ENCODE measurements at places on chromosomes 7 and 10.
A peak's percentile ranks its signal among the peaks of the same experiment; 100 is the strongest.

DNA sequence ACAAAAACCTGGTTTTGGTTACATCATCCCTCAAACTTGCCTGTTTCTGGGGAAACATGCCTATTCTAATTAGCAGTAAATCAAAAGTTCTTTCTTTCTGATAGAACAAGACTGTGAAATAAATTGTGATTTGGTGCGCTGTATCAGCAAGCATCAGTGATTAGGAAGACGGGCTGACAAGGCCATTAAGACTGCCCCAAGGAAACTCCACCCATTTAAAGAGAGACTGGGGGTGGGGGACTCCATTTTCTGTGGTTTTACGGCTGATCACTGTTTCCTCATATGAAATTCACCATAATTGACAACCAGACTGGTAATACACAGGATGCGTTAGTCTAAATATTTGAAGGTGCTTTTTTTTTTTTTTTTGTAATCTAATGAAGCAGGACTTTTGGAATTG lies 68.7 kb downstream of the MBL2 start:
- no peak for DNase-seq

DNA sequence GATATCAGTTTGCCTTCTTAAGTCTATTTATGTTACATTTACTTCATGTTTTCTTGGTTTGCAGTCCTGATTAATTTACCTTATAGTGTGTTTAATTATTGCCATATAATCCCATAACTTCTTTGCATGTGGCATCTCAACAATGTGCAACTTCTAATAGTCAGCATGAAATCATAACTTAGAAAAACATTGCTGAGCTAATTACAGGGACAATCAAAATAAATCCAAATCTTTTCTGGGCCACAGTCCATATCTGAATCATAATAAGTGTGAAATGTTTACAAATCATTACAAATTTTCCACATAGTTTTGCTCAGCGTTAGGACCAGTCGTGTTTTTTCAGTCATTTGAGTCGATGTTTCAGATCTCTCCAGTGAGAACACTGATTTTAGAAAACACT lies 29.1 kb upstream of the CABCOCO1 start:
- no peak for DNase-seq

GRCh38 chr10:43352951-43353350 lies 18.5 kb upstream of the FXYD4 start:
- DNase-seq = no peak

- DNase-seq = no peak
These were observed 298.7 kb downstream of the BAMBI start for GRCh38 chr10:28975891-28976531.

GRCh38 chr10:110511734-110512449 lies 14.2 kb downstream of the DUSP5 start:
- DNase-seq = no peak

GRCh38 chr10:24814568-24815313 lies 91.1 kb upstream of the ARHGAP21 start:
- no peak for DNase-seq

- DNase-seq = no peak
These were observed 457.4 kb upstream of the GALNT17 start for GRCh38 chr7:70674571-70675010.

- DNase-seq = no peak
These were observed 23.7 kb downstream of the ABCC2 start for GRCh38 chr10:99806091-99806490.

DNA sequence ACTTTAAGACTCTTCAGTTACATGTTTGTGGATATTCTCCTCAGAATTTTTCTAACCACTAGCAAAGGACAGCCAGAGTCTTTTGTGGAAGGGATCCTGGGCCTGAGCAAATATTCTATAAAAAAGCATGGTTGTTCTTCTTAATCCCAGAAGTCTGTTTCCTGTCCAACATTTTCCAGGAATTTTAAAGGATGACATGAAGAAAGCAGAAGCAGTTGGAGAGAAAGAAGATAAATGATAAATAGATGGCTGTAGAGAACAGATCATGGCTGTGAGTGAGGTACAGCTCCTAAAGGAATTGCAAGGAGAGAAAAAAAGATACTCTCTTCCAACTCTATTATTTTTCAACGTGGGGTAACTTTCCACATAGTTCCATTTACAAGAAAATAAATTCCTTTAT lies 91.8 kb upstream of the STEAP4 start:
- no peak for DNase-seq

- no peak for DNase-seq
These were observed 99.0 kb downstream of the PDE1C start for GRCh38 chr7:31971049-31971667.

- no peak for DNase-seq
These were observed 93.6 kb upstream of the PCBD1 start for GRCh38 chr10:70981936-70982335.

GRCh38 chr10:118800920-118801319 lies 46.1 kb upstream of the CACUL1 start:
- peak; percentile 13 for DNase-seq

GRCh38 chr7:130432886-130433285 lies 7.9 kb downstream of the CEP41 start:
- DNase-seq = no peak

- no peak for DNase-seq
These were observed 7.3 kb downstream of the UNCX start for GRCh38 chr7:1239803-1240516.

- DNase-seq = no peak
These were observed 73.5 kb downstream of the ZRANB1 start for GRCh38 chr10:125015356-125015944.

GRCh38 chr7:139523968-139524815 lies 707 bp downstream of the CLEC2L start:
- DNase-seq = no peak

DNA sequence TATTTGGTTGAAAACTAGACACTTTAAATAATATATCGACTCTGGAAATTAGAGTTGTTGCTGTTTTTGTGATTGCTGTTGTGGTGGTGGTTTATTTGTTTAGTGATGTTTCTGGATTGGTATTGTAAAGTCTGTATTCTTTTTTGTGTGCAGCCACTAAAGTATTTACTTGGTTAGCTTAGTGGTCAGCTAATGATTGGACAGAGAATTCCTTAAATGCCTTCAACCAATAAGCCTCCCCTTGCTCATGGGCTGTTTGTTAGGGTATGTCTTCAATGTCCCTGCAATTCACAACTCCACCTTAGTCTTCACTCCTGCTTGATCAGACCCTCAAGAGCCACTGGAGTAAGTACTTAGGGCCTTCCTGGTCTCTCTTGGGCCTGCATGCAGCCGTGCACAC lies 71.0 kb downstream of the PAXIP1 start:
- DNase-seq = no peak

DNA sequence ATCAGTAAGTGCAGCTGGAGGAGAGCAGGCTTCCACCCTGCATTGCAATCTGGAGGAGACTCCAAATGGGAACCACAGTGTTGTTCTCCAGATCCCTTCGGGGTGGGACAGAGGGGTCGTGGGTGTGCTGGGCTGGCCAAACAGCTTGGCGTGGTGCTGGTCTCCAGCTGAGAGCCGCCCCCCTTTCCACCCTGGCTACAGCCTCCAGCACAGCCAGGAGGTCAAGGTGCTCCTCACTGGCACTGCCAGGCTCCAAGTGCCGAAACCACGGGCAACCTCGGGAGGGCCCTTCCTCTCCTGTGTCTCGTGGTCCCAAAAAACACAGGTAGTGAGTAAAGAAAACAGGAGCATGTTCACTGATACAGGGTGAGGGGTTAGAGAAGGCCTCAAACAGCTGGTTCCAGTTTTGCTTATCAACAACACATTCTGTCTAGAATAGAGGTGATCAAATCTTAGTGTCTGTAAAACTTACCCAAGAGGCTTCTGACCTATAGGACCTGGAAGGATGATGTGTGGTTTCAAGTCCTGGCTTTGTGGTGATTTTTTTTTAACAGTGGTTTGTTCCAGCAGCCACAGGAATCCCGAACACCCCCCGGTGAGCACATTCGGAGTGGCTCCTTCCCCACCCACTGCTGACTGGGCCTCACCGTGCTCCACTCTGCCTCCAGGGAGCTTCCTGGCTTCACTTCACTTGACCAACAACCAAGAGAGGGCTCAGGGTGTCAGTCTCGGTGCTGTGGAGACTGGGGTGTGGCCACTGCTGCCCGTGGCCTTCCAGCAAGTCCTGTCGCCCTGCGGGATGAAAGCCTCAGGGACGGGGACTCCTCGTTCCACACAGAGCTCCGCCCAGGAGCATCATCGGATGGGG lies 31.2 kb upstream of the EN2 start:
- DNase-seq = no peak

DNA sequence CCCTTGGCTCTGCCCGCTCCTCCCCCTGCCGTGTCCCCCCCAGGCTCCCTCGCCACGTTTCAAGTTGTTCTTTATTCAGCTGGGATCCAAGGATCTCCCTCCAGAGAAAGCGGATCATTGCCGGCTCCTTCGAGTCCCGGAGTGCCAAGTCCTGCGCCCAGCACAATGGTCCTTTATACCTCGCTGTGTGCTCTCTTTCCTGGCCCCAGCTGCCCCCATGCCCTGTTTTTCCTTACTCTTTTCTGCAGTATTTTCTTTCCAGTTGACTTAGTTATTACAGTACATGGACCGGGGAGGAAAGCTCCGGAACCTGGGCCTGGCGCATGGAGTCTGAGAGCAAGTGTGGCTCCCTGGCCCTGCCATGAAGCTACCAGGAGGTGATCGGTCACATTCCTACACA lies 88.1 kb upstream of the KMT2C start:
- no peak for DNase-seq

DNA sequence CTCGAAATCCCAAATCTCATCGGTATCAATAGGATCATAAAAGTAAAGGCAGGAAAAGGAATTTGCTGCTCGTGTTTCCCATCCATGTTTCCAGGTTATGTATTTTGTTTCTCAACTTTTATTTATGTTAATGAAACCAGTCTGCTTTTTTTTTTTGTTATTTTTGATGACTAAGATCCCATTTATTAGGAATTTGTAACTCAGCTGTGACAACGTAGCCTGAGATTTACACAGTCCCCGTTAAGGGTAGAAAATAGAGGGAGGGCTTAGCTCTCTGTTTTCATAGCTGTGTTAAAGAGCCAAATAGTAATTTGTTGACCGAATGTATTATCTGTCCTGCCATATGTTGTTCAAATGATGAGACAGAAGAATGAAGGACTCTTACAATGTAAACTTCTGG lies 164.0 kb downstream of the MGMT start:
- DNase-seq = no peak

GRCh38 chr10:15856328-15857015 lies 3.8 kb downstream of the MINDY3 start:
- no peak for DNase-seq

- DNase-seq = no peak
These were observed 6.7 kb upstream of the INHBA start for GRCh38 chr7:41709621-41710020.

DNA sequence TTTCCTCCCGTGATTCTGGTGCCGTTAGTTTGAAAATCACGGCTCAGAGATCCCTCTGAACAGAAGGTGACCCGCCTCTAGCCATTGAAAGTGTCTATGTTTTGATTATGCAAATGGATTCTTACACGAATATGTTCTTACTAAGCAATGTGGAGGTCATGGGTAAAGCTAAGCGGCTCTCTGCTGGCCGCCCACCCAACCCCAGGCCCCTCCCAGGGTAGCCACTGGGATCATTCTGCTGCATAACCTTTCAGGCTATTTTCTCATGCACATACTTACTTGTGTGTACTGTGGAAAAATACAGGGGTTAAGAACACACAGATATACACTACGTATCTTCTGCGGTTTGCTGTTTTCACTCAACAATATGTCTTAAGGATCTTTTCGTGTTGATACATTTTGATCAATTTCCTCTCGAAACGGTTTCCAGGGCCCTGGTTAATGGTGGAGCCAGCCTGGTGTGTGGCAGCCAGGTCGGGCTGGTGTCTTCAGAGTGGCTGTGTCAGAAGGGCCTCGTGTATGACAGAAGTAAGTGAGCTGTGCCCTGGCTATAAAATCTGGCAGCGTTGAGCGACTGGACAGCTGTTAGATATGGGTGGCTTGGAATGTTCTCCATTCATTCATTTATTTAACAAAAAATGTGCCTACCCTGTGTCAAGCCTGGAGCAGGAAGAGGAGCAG lies 29.9 kb downstream of the ZNF783 start:
- no peak for DNase-seq

- DNase-seq = no peak
These were observed 78.6 kb downstream of the SORCS1 start for GRCh38 chr10:107085665-107086525.

DNA sequence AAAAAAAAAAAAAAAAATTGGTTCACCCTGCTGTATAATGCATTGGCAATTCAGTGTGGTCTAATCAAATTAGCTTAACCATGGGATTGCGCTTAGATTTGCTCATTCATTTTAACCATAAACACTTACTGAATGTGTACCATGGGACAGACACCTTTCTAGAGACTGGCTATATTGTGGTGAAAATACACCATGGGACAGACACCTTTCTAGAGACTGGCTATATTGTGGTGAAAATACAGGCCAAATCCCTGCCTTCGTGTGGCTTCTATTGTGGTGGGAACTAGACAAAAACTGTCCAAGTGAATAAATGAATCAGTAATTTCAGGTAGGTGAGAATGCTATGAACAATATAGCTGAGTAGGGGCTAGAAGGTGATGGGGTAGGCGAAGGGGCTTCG lies 10.2 kb upstream of the REPIN1 start:
- DNase-seq = no peak

DNA sequence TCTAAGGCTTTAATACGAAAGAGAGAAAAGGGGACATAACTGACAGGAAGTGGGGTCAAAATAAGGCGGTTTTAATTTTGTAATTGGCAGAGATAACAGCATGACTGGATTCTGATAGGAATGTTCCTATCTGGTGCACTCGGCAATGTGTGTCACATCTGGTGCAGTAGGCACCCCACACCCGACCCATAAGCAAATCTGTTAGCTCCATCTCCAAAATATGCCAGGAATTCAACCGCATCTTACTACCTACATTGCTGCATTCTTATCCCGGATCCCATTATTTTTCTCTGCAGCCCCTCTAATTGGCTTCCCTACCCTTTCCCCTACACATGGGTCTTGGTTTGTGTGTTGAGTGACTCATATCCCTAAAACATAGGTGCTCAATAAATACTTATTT lies 19.1 kb upstream of the GALNT11 start:
- DNase-seq = no peak

GRCh38 chr7:3510101-3511020 lies 209.3 kb downstream of the SDK1 start:
- no peak for DNase-seq

DNA sequence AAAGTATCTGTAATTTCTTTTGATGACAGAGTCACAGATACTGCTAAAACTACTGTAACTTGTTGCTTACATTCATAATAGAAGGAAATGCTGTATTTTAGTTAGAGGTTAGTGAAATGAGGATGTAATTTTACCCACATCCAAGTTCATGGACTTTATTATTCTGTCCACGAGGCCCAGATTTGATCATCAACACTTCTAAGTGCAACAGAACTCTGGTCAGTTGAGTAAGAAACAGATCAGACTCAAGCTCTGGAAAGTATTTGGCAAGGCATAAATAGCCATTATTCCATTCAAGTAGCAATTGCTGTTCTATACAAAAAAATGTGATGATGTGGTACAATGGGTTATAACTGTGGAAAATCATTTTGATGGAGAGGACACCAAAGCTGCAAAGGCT lies 22.3 kb downstream of the ACADSB start:
- DNase-seq = no peak

- DNase-seq = no peak
These were observed 154.9 kb downstream of the SDK1 start for GRCh38 chr7:3455806-3456595.

- DNase-seq = no peak
These were observed 211.7 kb downstream of the CCSER2 start for GRCh38 chr10:84540022-84540616.

GRCh38 chr10:359762-360161 lies 224.5 kb downstream of the ZMYND11 start:
- DNase-seq = no peak

- no peak for DNase-seq
These were observed 15.8 kb upstream of the BNIP3 start for GRCh38 chr10:131997366-131998049.

- no peak for DNase-seq
These were observed 277.0 kb downstream of the INHBA start for GRCh38 chr7:41425926-41426325.
